GM13976 (cell line): ENCODE measurements at places on chromosomes 3 and 15.

- no peak for DNase-seq
These were observed 9.2 kb downstream of the NFKBIZ start for GRCh38 chr3:101858464-101859030.

GRCh38 chr15:42921342-42921731 is 759 bp upstream of the TTBK2 start:
- DNase-seq = no peak

DNA sequence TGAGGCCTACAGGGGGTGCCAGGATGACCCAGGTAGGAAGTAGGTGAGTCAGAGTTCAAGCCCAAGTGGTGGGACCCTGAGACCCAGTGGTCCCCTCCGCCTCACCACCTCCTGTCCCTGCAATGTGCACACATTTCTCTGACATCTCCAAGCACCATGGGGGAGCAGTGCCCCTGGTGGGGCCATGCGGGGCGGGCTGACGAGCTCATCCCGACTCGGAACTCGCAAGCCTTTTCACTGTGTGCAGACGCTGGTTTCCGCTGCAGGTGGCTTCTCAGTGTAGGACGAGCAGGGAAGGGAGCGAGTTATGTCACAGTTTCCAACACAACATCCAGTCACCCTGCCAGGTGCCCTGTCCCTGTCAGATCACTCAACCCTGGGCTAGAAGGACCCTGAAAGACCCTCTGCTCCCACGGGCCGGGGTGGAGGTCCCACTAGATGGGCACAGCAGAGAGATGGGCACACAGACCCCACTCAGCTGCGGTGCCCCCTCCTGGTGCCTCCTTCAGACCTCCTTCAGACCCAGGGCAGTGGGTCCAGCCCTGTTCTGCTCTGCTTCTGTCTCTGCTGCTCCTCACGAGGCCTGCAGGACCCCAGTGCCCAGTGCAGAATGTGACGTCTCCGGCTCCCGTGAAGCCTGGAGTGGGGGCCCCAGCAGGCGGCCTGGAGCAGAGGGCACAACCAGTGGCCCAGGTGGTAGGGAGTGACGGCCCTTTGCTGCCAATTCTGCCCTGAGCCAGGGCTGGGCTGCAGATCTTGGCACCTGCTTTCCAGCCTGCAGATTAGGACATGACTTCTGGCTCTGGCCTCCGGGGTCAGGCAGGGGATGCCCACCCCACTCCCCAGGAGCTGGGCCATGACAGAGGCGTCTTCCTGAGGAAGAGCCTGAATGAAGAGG is 102.0 kb upstream of the RPL32 start:
- no peak for DNase-seq

- no peak for DNase-seq
These were observed 66.8 kb upstream of the HACD2 start for GRCh38 chr3:123651449-123652341.

GRCh38 chr3:107212618-107213017 is 164.6 kb upstream of the CCDC54 start:
- DNase-seq = no peak

- peak; percentile 47 for DNase-seq
These were observed 412 bp upstream of the CTXN2 start for GRCh38 chr15:48190932-48191573.

DNA sequence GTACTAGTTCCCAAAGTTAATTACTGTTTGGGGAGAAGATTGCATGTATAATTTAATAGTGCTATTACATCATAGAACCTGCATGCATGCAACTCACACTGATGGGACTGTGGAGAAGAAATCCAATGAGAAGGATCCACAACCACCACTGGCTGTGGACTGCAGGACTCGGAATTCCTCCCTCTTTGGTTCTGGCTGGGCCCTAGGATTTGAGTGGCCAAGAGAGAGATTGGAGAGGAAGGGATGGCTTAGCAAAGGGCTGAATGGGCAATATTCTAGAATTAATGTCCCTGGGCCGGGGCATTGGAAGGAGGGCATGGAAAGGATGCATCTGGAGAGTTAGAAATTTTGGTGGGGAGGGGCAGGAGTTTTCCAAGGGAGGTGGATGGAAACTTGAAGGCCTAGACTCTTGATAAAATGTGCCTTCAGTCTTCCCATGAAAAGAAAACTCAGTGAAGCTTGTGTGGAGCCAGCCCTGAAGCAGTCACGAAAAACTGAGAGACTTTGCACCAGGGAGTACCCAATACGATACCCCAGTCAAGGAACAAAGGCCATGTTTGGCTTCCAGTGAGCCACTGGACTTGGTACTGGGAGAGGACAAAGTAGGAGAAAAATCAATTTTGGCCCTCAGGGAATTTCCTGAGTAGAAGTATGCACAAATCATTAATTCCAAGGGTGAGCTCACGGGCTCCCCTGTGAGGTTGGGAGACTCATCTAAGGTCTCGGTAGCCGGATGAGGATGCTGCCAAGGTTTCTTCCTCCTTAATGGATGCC is 31.4 kb upstream of the TPM1 start:
- DNase-seq = no peak

- peak; percentile 15 for DNase-seq
These were observed 186.7 kb downstream of the NLGN1 start for GRCh38 chr3:173584093-173584837.

GRCh38 chr15:69979262-69979661 is 118.5 kb downstream of the TLE3 start:
- DNase-seq = peak; percentile 77

- no peak for DNase-seq
These were observed 207.9 kb upstream of the RGMA start for GRCh38 chr15:93296759-93297500.

DNA sequence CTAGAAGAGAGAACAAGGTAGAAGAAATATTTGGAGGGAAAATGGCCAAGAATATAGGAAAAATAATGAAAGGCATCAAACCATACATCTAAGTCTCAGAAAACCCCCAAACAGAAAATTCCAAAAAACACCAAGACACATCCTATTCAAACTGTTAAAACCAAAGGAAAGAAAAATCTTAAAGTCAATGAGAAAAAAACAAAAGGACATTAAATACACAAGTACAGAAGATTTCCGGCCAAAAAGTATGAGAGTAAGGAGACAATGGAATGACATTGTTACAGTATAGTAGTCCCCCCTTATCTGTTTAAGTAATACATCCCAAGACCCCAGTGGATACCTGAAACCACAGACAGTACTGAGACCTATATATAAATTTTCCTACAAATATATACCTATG is 18.8 kb downstream of the CLASP2 start:
- DNase-seq = no peak

DNA sequence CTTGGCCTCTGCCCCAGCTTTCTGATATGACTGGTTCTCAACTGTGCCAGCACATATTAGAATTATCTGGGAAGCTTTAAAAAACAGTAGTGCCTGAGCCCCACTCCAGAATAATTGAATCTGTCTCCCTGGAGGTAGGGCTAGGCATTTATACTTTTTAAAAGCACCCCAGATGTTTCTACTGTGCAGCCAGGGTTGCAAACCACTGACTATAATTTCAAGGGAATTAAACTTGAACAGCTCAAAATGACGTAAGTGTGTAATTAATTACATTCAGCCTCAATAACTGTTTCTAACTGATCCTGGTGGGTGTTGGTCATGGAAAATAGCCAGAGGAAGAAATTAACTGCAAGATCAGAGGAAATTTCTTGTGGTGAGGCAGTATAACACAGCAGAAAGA is 4.4 kb upstream of the IRAK2 start:
- DNase-seq = no peak

GRCh38 chr3:198080521-198081384 is 120.7 kb downstream of the LMLN start:
- peak; percentile 82 for DNase-seq

- DNase-seq = no peak
These were observed 954 bp upstream of the DGKG start for GRCh38 chr3:186362988-186363387.

- no peak for DNase-seq
These were observed 171.9 kb downstream of the SYNPR start for GRCh38 chr3:63450023-63450422.

DNA sequence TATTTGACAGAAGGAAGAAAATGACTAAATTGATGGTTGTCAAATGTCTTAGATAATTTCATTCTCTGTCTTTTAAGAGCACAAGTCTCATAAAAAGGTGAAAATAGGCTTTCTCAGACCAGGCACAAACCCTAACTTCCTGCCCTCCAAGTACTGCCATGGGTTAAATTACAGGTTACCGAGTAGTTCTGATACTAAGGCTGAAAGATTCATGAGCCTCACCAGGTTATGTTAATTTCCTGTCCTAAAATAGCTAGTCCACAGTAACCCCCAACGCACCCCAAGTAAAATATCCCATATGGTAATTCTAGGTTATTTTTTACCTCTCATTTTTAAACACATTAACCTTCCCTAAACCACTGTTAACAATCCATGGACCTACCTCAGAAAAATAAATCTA is 42.0 kb downstream of the GSK3B start:
- DNase-seq = peak; percentile 21

DNA sequence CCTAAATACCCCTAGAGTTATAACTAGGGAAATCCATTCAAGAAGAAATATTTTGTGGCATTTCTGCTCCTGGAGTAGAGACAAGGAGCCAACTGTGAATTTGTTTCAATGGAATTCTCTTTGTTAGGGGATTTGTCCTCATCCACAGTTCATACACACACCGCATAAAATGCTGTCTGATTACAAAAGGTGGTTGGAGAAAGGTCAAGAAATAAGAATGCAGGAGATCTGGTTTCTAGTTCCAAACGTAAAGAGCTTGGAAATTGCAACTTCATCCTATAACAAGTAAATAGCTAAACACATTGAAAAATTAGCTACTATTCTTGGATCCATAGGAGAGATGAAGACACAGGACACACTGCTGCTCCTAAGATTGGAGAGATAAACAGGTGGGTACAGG is 66.3 kb upstream of the NEDD4 start:
- DNase-seq = no peak

DNA sequence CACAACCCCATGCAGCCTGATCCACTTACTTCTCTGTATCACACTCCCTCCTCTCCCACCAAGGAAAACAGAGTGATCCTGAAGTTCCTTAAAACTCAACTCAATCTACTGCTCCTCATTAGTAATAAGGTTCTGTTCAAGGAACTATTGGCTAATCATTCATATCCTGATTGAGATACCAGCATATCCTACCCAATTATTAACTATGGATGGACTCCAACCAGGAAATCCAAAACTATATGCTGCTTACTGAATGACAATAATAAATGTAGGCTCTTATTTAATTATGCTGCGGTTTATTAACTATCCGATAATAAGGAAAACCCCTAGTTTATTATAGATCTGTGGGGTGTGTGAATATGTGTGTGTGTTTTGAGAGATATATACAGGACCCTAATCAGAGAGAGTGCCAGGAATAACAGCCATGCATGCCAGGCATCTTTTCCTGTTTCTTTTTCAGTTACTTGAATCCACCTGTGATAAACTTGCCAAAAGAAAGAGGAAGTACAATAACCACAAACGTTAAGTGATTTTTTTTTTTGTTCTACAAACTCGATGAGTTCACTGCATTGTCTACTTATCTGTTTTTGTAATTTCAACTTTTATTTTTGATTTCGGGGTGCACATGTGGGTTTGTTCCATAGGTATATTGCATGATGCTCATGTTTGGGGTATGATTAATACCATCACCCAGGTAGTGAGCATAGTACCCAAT is 1031.7 kb upstream of the CFAP20DC start:
- no peak for DNase-seq

GRCh38 chr3:79351699-79352098 is 416.1 kb downstream of the ROBO1 start:
- DNase-seq = no peak

- peak; percentile 10 for DNase-seq
These were observed 25.4 kb downstream of the GOLGB1 start for GRCh38 chr3:121724130-121724529.

GRCh38 chr3:140203510-140203909 is 268.5 kb downstream of the CLSTN2 start:
- DNase-seq = no peak

GRCh38 chr3:4138786-4139431 is 164.3 kb upstream of the SETMAR start:
- no peak for DNase-seq

DNA sequence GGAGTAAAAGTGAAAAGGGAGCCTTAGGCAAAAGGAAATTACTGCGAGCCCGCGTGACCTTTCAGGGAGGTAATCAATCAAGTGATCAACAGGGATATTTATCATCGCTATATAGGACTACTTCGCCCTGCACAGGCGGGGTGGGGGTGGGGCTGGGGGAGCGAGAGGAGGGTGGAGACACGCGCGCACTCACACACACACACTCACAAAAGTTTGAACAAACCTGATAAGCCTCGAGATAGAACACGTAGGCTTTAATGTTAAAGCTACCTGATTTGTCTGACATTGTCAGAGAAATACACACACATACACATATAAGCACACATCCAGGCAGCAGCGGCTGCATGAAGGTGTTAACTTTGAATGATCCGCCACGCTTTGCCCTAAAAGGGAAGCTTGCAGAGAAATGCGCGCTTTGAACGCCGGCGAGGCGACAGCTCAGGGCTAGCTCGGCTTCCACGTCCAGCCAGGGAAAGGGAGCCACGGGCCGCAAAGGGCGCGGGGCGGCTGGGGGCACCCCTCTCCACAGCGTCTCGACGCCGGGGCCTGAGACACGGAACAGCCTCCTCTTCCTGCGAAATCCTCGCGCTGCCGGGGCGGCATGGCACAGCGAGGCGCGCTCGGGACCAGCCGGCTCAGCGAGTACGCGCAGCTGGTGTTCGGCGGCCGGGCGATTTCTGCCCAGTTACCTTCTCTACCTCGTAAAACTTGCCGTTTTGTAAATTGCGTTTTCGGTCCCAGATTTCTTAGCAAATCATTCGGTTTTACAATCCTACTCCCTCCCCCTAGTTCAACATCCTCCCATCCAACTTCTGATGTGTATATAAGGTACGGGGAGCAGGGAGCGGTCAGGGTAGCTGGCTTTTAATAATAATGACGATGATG is 4.8 kb upstream of the MECOM start:
- peak; percentile 55 for DNase-seq

- no peak for DNase-seq
These were observed 8.7 kb upstream of the NDUFB4 start for GRCh38 chr3:120587332-120587975.
